ENCODE measurements at places on chromosomes 7 and 10.

DNA sequence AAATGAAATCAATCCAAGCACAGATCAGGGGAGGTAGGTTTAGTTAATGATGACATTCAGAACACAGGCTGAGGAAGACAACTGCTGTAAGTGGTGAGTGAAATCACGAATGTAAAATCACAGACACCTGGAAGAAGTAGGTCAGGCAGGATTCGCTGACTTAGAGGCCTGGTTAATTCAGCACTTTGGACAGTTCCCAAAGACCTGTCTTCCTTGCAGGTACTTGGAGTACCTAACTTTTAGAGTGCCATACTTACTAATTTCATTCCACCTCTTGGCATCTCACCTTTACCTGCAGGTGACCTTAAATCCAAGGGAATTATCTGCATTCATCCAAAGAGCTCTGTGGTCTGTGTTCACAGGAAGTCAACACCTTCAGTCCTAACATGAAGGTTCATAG lies 822.3 kb downstream of the PHTF2 start:
- peak; percentile 12 for DNase-seq

DNA sequence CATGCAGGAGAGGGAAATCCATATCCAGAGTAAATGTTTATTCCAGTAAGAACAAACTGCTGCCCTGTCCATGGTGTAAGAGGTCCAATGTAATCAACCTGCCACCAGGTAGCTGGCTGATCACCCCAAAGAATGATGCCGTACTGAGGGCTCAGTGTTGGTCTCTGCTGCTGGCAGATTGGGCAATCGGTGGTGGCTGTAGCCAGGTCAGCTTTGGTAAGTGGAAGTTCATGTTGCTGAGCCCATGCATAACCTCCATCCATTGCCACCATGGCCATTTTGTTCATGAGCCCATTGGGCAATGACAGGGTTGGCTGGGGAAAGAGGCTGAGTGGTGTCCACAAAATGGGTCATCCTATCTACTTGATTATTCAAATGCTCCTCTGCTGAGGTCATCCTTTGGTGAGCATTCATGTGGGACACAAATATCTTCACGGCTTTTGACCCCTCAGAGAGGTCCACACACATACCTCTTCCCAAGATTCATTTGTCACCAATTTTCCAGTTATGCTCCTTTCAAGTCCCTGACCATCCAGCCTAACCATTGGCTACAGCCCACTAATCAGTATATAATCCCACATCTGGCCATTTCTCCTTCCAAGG lies 23.3 kb upstream of the PAPSS2 start:
- DNase-seq, result no peak

DNA sequence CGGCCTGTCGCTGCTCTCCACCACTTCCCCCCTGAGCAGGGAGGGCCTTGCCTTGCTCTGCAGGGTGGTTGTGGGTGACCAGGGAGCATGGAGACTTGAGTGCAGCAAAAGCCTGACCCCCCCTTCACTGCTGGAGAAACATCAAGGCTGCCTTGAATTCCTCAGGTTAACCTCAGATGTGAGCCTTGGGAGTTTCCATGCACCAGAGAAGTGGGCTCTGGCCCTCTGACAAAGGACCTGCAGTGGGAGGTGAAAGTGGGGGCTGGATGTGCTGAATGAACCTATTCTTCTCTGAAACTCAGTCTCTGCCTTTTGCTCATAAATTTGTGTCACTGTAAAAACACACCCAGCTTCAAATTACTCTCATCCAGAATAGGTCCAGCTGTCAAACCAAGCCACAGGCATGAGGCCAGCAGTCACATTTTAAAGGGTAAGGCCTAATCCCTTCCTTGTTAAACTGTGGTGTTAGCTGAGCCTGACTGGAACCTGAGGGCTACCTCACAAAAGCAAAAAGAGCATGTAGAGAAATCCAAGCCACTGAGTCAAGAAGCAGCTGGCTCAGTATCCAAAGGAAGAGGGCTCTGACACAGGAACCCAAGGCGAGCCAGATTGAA lies 356.8 kb downstream of the CCSER2 start:
- DNase-seq, result no peak

- no peak for DNase-seq
Observed at GRCh38 chr10:101816376-101816775, 1.9 kb downstream of the OGA start.

DNA sequence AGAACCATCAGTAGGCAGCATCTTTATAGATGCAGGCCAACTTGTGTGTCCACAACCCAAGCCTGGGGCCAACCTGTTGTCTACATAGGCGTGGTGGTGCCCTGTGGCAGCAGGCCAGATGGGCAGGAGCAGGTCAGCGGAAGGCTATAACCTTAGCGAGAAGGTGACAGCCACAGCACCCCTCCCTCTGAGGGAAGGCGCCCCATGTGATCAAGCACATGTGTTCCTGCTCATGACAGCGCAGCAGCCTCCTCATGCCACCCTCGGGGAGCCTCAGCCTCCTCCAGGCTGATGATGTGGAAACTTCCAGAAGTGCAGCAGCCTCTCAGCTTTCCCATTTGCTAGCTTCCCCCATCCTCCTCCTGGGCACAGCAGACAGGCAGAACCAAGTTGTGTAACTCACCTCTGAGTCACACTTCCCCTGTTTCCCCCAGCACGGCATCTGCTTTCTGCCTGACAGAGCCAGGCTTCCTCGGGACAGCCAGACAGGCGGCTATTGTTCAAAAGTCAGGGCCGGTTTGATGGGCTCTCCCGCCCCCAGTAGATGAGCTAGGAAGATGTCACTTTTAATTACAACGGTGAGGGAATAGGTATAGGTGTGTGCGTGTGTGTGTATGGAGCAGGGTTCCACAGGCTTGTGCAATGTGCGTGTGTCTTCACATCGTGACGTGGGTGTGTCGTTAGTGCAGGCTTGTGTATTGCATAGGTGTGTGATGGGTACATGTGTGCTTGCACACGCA lies 312.0 kb upstream of the ZMIZ1 start:
- DNase-seq, result peak; percentile 98

DNA sequence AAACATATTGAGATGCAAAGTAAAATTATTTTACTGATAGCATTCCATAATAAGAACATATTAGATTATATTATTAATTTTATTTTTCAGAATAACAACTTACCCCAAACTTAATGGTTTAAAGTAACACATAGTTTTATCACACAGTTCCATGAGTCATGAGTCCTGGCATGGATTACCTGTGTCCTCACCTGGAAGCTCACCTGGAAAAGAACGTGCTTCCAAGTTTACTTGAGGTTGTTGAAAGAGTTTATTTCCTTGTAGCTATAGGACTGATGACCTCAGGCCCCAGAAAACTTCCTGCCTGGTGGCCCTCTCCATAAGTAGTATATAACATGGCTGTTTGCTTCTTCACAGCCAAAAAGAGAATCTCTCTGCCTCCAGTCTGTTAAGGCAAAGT lies 254.6 kb downstream of the TFEC start:
- DNase-seq, result no peak

GRCh38 chr7:601036-601594 lies 81.5 kb upstream of the PDGFA start:
- DNase-seq, result no peak

- DNase-seq, result no peak
Observed at GRCh38 chr7:50754241-50754640, 28.5 kb downstream of the GRB10 start.

- DNase-seq, result peak; percentile 96
Observed at GRCh38 chr7:84697506-84697905, 489.4 kb downstream of the SEMA3D start.
